Occipital lobe (tissue), 3 donors: ENCODE measurements at places on chromosomes 13 and 19. TPM values are rescaled to one million over a fixed set of nuclear protein-coding genes. Genes with fewer than 3 reads are reported as not detected.

The ZNF878 gene
- 0.31 TPM for total RNA-seq

The SPINT2 gene
- 73.9 TPM for total RNA-seq

The FAM124A gene
- 13.7 TPM for total RNA-seq

The LRRC25 gene
- total RNA-seq, result 0.78 TPM

The HCST gene
- total RNA-seq, result not detected

The NANOS3 gene
- total RNA-seq, result 5.6 TPM

The SPART gene
- 31.4 TPM for total RNA-seq

The SIGLEC8 gene
- 2.0 TPM for total RNA-seq

The TSKS gene
- total RNA-seq, result 0.31 TPM

The GAPDHS gene
- not detected for total RNA-seq

The MYH14 gene
- total RNA-seq, result 0.94 TPM

The SPTBN4 gene
- 27.5 TPM for total RNA-seq

The PGLYRP2 gene
- total RNA-seq, result not detected

The PCSK4 gene
- 1.7 TPM for total RNA-seq

The BLOC1S3 gene
- 3.1 TPM for total RNA-seq

The CGB2 gene
- not detected for total RNA-seq

The DKKL1 gene
- 2.2 TPM for total RNA-seq

The DNAAF3 gene
- total RNA-seq, result 0.31 TPM

The CEACAM19 gene
- total RNA-seq, result 2.0 TPM

The SKA3 gene
- 14.7 TPM for total RNA-seq

The CDC42EP5 gene
- 1.2 TPM for total RNA-seq

The ZNF135 gene
- total RNA-seq, result 13.4 TPM

The TMC4 gene
- not detected for total RNA-seq

The EPSTI1 gene
- 3.4 TPM for total RNA-seq

The ATP12A gene
- total RNA-seq, result under 0.01 TPM

The ZNF442 gene
- 5.9 TPM for total RNA-seq

The FXYD3 gene
- total RNA-seq, result not detected

The RDH8 gene
- total RNA-seq, result not detected
